HepG2 (cell line): ENCODE measurements at places on chromosomes 7 and 10. TPM values are rescaled to one million over a fixed set of nuclear protein-coding genes. Genes with fewer than 3 reads are reported as not detected.

DNA sequence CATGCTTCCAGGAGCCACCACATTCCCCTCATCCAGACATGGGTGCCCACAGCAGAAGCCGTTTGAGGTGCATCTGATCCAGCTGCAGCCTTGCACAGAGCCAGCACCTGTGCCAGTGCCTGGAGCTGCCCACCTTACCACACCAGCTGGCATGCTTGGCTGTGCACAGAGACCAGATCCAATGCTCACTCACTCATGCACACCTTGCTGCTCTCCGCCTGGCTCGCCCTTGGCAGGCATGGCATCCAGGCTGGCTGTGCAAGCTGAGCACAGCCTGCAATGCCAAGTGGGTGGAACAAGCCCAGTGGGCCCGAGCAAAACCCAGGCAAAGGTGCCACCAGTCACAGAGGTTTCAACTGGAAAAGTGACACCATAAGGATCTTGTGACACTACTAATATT, 66.9 kb upstream of the SEMA3A start:
- no peak for DNase-seq

Gene SPDYE9
- not detected in 2 replicates for total RNA-seq

Gene C10orf105
- total RNA-seq = not detected in 2 replicates

Gene TDRD1
- total RNA-seq = not detected in 2 replicates

DNA sequence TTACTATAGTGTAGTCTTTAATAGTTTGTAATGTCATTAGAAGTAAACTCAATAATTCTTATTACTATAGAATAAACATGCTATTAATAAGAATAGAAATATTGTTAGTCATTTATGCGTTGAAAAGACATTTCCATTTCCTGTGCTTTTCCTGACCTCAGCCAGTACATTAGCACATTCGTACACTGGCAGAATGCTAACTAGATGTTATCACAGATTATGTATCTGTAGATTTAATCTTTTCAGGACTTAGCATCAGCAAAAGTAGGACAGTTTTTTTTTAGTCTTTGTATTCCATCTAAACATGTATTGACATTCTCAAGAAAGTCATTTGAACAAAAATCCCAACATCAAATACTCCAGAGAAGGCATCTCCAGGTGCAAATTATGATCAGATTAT, 158.5 kb downstream of the EXOC4 start:
- no peak for DNase-seq

DNA sequence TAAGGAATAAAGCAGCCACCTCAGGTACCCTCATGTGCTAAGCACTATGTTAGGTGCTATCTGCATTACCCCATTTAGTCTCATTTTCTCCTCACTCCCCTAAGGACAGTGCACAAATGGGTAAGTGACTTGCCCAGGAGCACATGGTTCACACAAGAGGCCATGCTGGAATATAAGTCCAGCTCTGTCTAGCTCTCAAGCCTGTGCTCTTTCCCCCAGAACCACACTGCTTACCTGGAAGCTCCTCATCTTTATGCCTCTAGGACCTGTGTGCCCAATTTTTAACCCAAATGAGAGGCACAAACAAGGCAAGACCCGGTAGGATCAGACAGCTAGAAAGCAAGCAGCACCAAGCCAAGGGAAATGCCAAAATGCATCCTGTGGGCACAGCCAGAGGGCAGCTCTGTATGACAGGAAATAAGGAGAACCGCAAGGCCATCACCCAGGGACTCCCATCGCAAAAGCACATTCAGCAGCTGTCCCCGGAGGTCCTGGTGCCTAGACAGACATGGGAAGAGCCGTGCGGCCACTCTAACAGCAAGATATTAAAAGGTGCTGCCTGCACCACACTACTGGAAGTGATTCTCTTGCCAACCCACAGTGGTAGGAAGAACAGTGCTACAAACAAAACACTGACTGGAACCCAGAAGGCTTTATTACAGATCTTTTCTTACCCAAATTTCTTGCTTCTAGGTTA, 88.1 kb downstream of the GSAP start:
- DNase-seq = no peak

Gene PNLIPRP3
- not detected in 2 replicates for total RNA-seq

- DNase-seq = peak; percentile 79
These were observed 121.2 kb downstream of the MTERF1 start for GRCh38 chr7:91759205-91759863.

DNA sequence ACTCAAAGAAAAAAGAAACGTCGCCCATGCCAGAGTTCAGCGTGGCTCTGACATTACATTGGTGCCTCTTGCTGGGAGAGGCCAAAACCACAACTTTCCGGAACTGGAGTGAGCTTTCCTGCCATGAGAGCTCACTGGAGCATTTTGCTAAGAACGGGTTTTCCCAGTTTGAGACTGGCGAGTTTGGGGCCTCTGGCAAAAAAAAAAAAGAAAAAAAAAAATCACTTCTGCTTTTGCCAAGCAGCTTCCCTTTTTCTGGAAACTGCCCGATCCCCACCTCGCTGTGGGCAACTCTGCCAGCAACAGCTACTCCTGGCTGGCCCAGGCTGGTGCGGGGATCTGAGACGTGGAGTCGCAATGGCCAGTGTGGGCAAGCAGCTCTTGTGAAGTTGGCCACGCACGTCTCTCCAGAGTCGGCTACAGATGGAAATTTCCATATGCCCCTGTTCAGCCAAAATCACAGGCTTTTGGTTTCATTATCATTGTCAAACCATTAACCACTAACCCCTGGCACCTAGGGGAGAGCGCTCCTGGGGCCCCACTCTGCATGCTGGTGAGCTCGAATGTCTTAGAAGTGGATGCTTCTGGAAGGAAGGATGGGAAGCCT, 25.7 kb downstream of the PRKAG2 start:
- DNase-seq = no peak

DNA sequence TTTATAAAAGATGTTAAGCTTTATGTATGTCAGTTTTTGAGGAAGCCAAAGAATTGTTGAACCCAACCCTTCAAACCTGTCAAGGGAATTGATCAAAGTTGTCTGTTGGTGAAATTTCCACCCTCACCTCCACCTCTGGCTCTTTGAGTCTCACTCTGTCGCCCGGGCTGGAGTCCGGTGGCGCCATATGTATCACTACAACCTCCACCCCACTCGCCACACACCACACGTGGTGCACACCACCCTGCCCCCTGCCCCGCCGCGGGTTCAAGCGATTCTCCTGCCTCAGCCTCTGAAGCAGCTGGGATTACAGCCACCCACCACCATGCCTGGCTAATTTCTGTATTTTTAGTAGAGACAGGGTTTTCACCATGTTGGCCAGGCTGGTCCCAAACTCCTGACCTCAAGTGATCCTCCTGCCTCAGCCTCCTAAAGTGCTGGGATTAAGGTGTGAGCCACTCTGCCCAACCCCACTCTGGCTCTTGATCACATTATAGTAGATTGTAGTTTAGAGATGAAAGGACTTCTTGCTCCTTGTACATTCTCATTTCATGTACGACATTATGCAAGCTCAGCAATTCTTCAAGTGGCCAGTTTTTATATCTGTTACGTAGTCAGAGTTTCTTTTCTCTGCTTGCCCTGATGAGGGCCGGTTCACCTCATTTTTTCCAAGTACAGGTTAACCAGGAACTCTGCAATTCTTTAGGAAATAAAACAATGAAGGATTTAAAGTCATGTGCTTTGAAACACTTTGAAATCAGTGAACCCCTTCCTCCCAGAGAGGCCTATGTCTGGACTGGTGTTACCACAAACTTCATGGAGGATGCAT, 7.0 kb downstream of the BAMBI start:
- no peak for DNase-seq

GRCh38 chr7:29352041-29352440, 157.5 kb downstream of the CHN2 start:
- no peak for DNase-seq

DNA sequence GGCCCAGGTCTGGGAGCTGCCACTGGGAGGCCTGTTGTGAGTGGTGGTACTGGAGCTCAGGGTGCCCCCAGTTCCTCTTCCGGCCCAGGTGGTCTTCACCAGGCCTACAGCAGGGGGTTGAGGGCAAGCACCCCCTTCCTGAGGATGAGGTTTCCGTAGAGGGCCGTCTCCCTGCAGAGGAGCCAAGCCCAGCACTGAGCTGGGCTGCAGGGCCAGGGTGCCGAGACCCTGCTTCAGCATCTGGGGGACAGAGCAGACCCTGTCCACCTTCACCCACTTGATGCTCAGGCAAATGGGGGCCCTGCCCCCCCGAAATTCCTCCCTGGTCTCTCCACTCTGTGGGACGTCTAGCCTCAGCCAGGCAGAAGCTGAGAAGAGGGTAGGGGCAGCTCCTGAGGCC, 2.6 kb downstream of the FUOM start:
- no peak for DNase-seq

DNA sequence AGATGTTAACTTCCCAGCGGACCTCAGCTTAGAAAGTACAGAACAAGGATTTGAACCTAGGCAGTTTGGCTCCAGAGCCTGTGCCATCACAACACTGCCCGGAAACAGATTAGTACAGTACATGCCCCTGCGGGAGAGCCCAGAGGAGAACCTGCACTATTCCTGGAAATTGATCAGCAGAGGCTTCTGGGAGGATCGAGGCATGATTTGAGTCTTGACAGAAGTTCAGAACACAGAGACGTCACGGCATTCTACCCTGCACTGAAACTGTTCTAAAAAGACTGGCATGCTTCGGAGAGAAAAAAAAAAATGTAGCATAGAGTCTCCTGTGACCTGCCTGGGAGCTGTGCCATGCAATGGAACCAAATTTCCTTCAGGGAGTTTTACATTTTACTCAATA, 9.2 kb upstream of the IL6 start:
- DNase-seq = no peak

DNA sequence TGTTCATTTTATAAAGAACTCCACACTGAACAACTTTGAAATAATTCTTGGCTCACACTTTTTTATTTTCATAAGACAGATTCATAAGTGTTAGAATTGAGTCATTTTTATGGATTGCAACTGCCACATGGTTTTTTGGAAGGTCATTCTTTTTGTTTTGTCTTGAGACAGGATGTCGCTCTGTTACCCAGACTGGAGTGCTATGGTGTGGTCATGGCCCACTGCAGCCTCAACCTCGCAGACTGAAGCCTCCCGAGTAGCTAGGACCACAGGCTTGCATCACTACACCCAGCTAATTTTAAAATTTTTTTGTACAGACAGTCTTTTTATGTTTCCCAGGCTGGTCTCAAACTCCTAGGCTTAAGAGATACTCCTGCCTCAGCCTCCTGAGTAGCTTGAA, 20.3 kb downstream of the BMS1 start:
- no peak for DNase-seq

- no peak for DNase-seq
These were observed 6.0 kb downstream of the PPIA start for GRCh38 chr7:44802418-44803025.

DNA sequence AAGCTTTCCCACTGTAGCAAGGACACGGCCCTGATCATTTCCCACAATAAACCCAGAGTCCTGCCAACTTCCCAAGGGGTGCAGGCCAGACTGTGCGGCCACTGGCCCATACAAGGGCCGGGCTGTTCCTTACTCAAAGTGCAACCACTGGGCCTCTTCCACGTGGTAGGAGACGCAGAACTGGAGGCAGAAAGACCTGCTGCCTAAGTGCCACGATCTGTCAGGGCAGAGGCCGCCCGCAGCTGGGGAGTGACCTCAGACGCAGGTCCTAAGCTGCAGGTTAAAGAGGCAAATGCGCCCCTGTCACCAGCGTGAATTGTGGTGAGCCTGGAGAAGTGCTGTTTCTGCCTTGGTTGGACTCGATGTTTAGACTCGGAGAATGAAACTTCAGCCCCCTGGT, 26.2 kb downstream of the GPER1 start:
- DNase-seq = no peak

Gene CPXM2
- not detected in 2 replicates for total RNA-seq

- peak; percentile 81 for DNase-seq
These were observed 200.5 kb upstream of the KIAA1217 start for GRCh38 chr10:24008164-24009091.

DNA sequence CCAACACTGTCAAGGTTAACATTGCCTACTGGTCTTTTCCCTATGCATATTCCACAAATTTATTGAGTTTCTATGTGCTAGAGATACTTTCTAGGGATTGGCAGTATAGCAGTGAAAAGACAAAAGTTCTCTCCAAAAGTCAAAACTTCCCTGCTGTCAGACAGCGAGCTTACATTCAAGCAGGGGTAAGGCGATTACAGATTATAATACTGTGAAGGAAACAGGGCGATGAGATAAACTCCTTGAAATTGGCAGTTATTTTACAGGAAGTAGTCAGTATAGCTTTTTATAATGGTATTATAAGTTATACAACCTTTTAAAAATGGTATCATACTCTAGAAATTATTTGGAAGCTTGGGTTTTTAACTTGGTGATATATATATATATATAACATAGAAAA, 9.9 kb downstream of the VPS50 start:
- no peak for DNase-seq

GRCh38 chr10:86415583-86415982, 49.0 kb upstream of the GRID1 start:
- no peak for DNase-seq

GRCh38 chr7:75951506-75951905, 36.6 kb downstream of the POR start:
- DNase-seq = peak; percentile 33

Gene CEP55
- total RNA-seq = 17.1 and 27.3 TPM in 2 replicates

Gene HOXA3
- 2.1 and 2.9 TPM in 2 replicates for total RNA-seq

Gene TWIST1
- not detected in 2 replicates for total RNA-seq

DNA sequence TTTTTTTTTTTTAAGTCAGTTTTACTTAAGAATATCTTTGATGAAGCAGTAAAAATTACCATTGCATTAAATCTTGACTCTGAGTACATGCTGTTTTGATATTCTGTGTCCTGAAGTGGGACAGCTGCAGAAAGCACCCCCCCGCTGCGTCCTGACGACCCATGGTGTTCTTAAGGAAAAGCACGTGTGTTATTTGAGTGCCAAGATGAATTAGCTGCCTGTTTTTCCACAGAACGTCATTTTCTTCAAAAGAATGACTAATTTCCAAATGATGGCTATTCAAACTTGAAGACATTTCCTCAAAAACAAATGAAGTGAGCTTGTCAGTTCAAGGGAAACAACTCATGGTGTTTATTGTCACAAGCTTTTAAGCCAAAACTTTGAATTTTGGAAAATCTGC, 45.9 kb downstream of the CREM start:
- DNase-seq = no peak

DNA sequence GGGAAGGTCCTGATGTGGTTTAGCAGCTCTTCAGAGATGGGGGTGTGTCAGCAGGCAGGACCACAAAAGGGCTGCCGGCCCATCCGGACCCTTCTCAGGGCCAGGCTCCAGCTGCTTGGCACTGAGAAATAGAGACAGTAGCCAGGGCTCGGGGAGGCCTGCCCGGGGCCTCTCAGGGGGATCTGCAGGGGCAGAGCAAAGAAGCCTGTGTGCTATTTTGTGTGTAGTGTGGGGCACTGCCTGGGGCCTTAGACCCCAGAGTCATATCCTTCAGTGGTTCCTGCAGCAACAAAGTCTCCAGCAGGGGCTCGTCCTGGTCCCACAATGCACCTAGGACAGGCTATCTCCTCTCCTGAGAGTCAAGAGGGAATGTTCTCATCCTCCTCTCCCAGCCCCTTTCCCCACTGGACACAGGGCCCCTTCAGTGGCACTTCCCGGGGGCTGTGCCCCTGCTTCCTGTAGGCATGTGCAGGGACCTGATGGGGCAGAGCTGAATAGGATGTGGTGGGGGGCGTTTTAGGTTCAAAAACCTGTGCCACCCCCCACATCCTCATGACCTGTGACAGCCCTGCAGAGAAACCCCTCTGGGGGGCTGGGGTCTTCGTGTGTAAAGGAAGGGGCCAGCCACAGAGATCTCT, 159.5 kb upstream of the RHEB start:
- no peak for DNase-seq

Gene DYDC1
- total RNA-seq = not detected in 2 replicates
